ENCODE measurements at places on chromosomes 7 and 10.

- no peak for DNase-seq
Observed at GRCh38 chr10:83612050-83612449, 527.3 kb upstream of the GHITM start.

DNA sequence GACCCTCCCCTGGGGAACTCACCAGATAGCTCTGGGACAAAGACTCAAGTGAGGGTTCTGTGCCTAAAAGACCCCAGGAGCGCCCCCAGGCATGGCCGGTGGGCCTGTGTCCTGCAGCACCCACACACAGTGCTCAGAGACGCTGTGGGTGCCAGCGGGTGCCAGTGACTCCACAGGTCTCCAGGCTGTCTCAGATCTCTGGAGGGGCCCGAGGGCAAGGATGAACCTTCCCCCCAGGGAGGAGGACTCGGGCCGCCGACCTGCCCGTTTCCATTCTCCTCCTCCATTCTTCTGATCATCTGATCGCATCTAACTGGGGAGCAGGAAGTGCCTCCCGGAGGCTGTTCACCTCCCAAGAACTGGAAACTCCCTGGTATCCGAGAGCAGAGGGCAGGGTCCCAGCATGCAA is 980 bp downstream of the ADAM8 start:
- no peak for DNase-seq

DNA sequence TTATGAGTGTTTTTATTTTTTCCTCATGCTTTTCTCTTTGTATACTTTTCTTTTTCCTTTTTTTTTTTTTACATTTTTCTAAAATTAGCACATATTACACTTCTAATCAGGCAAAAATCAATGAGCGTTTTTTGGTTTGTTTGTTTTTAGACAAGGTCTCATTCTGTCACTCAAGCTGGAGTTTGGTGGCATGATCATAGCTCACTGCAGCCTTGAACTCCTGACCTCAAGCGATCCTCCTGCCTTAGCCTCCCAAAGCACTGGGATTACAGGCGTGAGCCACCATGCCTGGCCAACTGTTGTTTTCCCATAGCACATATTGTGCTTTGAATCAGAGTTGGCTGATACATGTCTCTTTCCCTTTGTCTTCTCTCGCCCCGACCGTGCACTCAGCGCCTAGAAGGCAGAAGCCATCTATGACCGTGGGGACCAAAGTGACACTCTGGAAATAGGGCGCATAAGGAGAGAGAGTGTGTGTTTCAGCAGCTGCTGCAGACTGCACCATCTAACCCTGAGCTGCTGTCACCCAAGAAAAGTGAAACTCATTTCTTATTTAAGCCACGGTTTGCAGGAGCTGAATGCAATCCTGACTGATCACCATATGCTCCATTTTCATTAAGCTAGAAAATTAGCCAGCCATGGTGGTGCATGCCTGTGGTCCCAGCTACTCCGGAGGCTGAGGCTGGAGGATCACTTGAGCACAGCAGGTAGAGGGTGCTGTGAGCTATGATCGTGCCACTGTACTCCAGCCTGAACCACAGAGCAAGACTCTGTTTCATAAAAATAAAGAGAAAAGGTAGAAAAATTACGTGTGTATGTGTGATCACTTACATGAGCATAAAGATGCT is 41.4 kb upstream of the GTF2I start:
- DNase-seq: peak; percentile 23

DNA sequence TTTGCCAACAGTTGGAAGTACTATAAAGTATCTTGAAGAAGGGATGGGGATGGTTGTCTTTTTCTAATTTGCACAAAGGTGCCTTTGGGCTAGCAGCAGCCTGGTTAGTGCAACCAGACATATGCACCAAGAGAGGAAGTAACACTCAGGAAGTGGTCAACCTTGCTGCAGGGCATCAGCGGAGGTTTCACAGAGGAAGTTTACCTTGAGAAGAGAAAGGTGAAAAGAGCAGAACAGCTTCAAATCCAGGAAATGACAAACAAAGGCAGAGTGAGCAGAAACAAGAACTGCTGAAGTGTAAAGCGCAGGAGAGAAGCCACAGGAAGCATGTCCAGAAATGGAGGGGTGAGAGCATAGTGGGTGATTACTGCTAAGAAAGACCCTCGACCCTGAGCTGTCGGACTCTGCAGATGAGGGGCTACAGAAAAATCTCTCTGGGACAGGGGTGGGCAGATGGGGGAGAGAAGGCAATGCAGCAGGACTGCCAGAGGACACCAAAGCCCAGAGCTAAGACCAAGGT is 66.9 kb downstream of the STK17A start:
- DNase-seq: no peak

GRCh38 chr10:12262278-12262981 is 66.4 kb downstream of the CDC123 start:
- DNase-seq: no peak

- no peak for DNase-seq
Observed at GRCh38 chr10:63573068-63573697, 52.0 kb downstream of the REEP3 start.

DNA sequence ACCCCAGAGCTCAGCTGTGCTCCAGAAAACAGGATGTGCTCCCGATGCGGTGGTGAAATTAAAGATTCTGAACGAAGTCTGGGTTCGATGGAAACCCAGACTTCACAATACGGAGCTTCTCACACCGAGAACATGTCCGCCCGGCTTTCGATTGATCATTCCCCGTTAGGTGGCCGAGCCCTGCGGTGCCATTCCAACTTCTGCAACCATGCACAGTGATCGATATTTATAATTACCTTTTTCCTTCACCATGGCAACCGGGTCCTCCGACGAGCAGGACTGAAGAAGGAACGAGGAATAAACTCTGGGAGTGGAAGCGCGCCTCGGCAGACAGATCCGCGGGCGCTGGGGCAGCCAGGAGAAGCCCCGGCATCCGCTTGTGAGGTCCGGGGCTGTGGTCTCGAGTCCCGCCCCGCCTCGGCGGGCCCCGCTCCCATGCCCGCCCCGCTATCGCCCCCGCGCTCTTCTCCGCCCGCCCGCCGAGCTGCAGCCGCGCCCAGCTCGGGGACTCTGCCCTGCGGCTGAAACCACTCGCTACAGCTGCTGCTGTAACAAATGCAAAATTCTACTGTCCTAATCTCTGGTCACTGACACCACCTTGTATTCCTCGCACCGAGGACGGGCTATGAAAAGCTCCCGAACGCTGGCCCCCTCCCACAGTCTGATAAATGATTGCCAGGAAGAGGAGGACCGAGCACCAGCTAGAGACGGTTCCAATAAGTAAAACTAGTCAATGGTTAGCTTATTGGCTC is 26.2 kb downstream of the ABLIM1 start:
- peak; percentile 71 for DNase-seq

- DNase-seq: no peak
Observed at GRCh38 chr7:46468753-46469356, 547.8 kb upstream of the IGFBP3 start.

DNA sequence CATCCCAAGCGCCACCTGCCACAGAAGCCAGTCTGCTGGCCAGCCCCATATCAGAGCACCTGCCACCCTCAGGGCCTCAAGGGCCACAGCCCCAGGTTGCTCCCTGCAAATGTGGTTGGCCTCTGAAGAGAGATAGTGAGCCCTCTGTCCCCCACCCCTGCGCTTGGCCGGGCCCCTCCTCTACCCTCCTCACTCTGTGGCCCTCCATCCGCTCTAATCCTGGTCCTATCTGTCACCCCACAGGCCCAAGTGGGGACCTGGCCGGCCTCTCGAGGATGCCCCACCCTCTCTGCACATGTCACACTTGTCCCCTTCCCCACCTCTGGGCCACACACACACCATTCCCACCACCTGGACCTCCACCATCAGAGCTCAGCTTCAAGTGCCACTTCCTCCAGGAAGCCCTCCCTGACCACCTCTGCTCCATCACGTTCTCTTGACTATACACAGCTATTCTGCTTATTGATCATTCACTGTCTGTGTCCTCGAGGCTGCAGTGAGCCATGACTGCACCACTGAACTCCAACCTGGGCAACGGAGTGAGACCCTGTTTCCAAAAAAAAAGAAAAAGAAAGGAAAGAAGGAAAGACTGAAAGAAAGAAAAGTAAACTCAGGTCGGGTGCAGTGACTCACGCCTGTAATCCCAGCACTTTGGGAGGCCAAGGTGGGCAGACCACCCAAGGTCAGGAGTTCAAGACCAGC is 42.4 kb downstream of the TNRC18 start:
- DNase-seq: no peak

DNA sequence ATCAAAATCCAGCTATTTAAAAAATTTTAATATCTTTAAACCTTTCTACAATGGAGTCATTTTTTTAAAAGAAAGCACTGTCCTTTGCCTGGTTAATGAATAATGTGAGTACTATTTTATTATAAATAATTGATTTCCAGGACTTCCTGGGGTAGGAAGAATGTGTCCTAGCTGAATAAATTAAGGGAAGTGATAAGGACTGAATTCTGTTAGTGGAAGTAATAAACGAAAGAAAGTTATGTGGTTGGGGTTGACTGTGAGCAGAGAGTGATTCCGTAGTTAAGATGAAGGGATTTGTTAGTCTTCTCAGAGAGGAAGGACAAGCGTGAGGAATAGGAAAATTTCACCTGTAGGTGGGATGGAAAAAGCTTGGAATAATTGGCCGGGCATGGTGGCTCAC is 59.1 kb downstream of the AHCYL2 start:
- no peak for DNase-seq

DNA sequence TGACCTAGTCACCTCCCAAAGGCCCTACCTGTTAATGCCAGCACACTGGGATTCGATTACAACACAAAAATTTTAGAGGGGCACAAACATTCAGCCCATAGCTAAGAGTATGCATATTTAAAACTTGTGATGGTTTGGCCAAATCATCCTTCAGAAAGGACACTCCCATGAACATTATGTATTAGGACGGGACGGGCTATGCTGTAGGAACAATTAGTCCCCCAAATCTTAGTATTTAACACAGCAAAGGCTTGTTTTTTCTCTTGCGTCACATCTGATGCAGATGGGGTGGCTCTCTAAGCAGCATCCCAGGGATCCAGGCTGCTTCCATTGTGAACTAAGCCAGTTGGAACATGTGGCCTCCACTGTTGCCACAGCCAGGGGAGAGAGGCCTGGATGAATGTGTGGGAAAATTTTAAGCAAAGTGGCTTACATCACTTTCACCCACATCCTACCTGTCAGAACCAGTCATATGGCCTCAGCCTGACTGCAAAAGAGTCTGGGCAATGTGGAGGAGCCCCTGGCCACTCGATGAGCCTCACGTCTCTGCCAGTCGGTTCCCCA is 26.6 kb downstream of the CHST3 start:
- no peak for DNase-seq
